Mammary epithelial cell (primary cell): ENCODE measurements at places on chromosomes 5 and 9. TPM values are rescaled to one million over a fixed set of nuclear protein-coding genes. Genes with fewer than 3 reads are reported as not detected.
A peak's percentile ranks its signal among the peaks of the same experiment; 100 is the strongest.

DNA sequence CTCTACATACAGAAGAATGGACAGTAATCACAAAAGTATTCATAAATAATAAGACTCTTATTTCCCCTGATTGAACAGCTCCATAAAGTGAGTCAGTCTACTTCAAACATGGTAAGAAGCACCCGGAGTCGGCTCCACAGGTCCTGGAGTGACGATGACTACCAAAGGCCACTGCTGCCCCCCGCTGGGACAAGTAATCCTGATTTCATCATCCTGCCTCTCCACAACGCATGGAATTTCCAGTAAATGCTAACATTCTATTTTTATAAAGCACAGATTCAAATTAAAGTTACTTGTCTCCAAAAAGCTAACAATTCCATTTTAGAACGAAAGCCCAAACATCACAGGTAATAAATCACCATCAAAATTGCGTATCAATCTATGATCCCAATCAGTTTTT lies 16.2 kb downstream of the ATPSCKMT start:
- peak; percentile 12 for DNase-seq

DNA sequence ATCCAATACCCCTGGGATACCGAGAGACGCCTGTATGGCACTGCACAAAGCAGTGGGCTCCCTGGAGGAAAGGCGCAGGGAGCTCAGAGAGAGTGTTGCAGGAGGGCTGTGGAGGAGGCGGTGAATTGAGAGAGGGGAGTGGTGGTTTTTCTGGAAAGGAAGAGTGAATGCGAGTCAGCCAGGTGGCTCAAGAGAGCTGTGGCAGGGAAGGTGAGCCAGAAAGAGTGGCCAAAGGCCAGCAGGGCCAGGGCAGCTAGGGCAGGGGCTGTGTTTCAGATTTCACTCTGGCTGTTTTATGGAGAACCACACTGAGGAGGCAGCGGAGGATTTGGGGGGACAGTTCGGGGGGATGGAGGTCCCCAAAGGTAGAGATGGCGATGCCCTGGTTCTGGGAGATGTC lies 13.0 kb upstream of the DAB2IP start:
- no peak for DNase-seq

GRCh38 chr5:126826619-126827215 lies 49.8 kb downstream of the LMNB1 start:
- DNase-seq = peak; percentile 17

- no peak for DNase-seq
Measured at GRCh38 chr9:129834489-129835127, 467 bp downstream of the C9orf78 start.

DNA sequence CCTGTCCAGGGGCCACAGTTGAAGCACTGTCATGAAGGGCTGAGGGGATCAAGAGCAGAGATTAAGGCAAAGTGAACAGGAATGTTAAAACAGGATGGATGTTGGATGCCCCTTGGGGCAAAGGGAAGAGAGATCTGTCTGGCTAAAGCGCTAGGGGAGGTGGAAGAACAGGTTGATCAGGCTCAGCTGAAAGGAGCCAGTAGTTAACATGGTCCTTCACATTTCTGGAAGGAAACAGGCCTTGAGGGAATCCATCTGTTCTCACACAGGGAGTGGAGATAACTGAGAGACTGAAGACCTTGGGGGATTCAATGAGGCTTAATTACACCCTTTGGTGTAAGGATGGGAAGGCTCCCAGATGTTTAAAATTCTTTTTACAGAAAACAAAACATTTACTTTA lies 5.8 kb downstream of the HAPLN1 start:
- no peak for DNase-seq

DNA sequence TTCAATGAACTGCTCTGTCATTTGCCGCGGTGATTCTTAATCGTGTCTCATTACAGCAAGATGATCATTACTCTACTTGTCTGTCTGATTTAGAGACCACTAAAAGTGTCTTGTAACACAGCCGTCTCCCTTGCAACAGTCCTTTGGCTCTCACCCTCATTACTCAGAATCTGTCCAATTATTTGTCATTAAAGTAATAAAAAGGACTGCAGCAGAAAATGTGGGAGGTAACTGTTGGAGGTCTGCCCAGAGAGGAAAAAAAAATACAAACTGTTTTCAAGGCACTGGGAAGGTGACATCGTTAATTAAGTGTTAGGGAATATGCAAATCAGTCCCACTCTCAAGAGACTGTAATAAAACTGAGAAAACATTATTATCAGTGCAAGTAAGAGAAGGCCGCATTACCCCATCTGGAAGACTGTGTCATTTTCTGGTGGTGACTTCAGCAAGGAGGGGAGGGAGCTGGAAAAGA lies 281.0 kb downstream of the RASEF start:
- DNase-seq = no peak

DNA sequence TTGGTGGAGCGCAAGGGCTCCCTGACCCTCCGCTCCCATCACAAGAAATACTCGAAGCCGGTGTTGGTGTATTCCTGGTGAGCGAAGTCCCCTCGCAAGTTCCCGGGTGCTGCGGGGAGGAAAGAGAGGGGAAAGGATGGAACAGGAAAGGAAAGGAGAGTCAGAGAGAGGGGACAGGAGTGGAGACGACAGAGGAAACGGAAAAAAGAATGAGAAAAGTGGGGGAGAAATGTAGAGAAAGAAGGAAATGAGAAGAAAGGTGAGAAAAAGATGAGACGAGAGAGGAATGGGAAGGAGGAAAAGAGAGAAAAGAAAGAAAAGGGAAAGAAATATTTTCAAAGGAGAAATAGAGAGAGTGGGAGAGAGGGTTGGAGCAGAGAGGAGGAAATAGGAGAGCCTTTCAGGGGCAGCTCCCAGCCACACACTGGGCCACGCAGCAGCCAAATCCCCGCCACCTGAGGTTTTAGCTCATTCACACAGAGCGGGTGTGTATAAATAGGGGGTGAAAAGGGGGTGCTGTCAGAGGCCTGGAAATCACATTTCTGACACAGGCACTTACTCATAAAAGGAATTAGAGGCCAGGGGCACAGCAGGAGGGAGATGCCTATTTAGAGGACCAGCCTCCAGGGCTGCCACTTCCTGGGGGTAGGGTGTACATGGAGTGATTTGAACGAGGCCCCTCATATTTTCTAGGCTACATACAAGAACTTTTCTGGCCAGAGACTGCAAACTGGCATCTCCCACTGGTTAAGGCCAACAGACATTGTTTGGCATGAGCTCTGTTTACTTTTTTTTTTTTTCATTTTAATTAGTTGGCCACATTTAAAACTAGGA lies 555 bp downstream of the CFAP95 start:
- DNase-seq = no peak

DNA sequence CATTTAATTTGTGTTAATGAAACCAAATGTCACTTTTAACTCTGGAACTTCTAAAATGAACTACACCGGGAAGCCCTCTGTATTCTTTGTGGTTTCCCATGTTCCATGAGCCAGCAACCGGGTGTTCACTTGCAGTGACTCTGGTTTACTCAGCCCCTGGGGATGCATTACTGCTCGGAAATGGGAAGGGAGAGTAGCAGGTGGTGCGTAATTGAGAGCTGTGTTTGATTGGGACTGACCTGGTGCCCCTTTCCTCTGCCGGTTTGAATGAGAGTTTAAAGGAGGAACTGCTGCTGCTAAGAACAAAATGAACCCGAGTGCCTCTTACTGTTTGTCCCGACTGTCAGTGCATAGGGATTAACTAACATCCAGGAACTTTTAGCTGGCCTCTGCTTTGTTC lies 100.1 kb upstream of the DHFR start:
- DNase-seq = no peak

GRCh38 chr5:14231156-14231555 lies 88.0 kb downstream of the TRIO start:
- no peak for DNase-seq

DNA sequence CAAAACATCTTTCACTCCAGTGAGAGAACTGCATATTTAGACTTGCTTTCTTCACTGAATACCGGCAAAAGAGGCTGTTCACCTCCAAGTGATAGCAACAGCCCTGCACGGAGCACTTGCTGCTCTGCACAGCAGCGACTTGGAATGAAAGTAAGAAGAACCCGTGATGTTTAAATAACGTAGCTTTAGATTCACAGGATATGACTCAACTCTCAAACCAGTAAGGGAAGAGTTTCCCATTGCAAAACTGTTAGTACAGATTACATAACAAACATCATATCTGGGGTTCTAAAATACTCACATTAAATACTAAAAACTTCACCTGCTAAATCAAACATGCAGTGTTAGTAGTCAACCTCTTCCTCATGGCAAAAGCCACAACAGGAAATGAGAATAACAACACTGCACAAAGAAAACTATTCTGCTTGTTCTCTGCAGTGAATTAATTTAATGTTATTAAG lies 203.4 kb downstream of the MCTP1 start:
- DNase-seq = peak; percentile 89

DNA sequence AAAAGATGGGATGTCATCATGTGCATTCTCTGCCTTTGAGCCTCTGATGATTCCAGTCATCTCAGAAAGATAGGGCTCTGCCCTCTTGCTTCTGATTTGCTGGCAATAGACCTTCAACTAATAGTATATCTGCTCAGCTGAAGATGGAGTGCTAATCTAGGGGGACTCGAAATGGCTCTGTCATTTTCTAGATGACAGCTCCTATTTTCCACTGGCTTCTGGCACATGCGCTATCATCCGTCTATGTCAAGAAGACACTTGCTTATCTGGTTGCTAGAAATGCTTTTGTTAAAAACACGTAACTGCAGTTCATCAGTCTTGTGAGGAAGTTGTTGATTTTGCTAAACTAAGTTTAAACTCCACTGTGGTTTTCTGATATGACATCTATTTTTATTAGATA lies 265.5 kb upstream of the ZNF608 start:
- no peak for DNase-seq

DNA sequence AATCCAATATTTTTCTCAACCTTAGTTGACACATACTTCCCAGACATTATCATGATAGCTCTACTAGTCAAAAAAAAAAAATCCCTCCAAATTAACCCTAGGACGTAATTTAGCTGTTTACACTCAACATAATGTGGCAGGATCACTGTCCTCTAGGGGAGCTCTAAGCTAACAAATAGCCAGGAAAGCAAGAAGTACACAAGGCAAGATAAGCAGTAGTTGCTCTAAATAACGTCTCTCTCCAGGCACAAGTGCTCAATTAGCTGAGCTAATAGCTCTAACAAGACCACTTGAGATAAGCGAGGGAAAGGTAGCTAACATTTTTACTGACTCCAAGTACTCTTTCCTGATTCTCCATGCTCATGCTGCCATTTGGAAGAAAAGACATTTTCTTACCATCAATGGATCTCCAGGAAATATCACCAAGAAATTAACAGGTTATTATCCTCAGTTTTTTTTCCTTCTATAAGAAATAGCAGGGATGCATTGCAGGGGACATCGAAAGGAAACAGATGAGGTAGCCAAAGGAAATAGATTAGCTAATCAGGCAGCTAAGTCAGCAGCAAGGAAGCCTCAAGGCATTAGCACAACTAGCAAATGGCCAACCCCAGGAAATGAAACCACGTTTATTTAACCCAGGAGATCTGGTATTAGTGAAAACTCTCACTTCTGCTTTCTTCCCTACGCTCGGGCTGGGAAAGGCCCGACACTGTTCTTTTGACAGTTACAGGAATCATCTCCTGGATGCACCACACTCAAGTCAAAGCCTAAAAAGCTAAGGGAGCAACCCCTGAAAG lies 614.1 kb downstream of the PTPRD start:
- DNase-seq = peak; percentile 9

Gene C8G
- total RNA-seq = 0.50 TPM

Gene HOMER1
- 19.1 and 24.2 TPM in 2 replicates for total RNA-seq

Gene NAIP
- 10.0 TPM for total RNA-seq

Gene CCL28
- 1.3 and 2.7 TPM in 2 replicates for total RNA-seq

Gene ADAMTS6
- 63.7 TPM for total RNA-seq
